ENCODE measurements at places on chromosomes 12 and 14.

- no peak for DNase-seq
These were observed 20.6 kb downstream of the RDH12 start for GRCh38 chr14:67722293-67722692.

DNA sequence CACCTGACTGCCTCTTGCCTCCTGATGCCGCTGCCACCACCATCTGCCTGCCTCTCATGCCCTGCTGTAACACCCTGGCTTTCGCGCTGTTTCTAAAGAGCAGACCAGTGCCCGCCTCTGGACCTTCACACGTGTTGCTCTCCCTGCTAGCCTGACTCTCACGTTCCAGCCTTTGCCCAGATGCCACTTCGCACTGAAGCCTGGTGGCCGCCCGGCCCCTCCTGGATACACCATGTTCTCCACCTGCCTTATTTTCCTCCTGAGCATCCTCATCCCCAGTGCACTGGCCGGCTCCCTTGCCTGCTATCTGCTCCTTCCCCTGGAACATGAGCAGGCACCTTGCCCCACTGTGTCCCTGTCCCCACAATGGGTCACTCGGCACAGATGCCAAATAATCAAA is 146.5 kb downstream of the PIWIL1 start:
- no peak for DNase-seq

GRCh38 chr14:61644834-61645233 is 50.5 kb upstream of the HIF1A start:
- DNase-seq, result no peak

- DNase-seq, result no peak
These were observed 524 bp downstream of the KMT5A start for GRCh38 chr12:123384318-123384993.

GRCh38 chr12:124428136-124428791 is 133.4 kb downstream of the RFLNA start:
- DNase-seq, result peak; percentile 26

- no peak for DNase-seq
These were observed 105.1 kb upstream of the TMEM260 start for GRCh38 chr14:56474419-56475022.

DNA sequence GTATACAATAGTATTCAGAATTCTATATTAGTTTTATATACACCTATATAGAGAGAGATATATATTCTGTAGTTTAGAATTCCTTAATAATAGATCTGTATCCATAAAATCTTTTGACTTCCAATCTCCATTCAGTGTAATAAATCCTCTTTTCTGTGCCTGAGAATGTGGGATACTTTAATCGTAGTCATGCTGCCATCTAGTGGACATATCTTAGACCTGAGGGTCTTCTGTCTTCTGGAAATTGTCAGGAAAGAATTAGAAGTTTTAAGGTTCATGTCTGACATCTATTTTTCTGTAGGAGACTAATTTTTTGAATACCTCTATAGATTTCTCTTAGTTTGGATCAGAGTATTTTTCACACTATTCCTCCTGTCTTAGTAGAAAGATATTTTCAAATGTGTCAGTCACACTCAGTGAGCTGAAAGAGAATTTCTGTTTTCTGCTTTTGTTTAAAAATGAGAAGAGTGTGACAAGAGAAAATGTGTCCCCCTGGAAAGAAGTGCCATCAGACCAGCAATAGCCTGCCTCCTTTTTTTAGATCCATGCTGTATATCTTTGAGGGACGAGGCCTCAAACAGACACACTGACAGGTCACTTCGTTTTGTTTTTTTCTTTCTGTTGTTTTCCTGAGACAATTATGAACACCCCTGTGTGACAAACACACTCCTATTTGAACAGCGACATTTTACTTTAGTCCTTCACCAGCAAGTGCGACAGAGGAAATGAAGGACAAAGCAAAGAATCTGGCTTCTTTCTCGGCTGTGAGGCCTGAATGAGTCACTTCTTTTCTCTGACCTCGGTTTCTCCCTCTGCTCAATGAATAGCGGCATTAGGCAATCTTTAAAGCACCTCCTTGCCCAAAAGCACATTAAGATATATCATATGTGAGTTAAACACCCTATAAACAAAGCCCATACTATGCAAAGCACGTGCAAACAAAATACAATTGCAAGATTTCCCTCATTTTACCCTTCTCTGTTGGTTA is 96.3 kb downstream of the GALC start:
- DNase-seq, result peak; percentile 5

GRCh38 chr14:28382444-28383190 is 384.0 kb upstream of the FOXG1 start:
- peak; percentile 23 for DNase-seq

GRCh38 chr12:121576851-121577391 is 3.9 kb downstream of the KDM2B start:
- peak; percentile 80 for DNase-seq

DNA sequence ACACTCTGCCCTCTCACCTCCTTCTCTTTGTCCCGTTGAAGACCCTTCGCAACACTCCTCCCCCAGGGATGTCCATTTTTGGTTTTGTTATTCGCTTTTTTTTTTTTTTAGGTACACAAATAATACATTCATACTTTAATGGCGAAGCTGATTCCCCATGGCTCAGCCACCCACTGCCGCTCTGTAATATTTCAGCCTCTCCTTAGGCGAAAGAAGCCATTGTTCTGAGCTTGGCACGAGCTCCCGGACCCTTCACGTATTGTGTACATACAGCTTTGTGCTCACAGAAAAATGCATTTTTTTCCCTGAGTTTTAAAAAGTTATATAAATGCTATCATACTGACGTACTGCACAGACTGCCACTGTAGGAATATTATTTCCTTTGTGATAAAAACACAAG is 115.0 kb downstream of the TMEM132C start:
- DNase-seq, result no peak

DNA sequence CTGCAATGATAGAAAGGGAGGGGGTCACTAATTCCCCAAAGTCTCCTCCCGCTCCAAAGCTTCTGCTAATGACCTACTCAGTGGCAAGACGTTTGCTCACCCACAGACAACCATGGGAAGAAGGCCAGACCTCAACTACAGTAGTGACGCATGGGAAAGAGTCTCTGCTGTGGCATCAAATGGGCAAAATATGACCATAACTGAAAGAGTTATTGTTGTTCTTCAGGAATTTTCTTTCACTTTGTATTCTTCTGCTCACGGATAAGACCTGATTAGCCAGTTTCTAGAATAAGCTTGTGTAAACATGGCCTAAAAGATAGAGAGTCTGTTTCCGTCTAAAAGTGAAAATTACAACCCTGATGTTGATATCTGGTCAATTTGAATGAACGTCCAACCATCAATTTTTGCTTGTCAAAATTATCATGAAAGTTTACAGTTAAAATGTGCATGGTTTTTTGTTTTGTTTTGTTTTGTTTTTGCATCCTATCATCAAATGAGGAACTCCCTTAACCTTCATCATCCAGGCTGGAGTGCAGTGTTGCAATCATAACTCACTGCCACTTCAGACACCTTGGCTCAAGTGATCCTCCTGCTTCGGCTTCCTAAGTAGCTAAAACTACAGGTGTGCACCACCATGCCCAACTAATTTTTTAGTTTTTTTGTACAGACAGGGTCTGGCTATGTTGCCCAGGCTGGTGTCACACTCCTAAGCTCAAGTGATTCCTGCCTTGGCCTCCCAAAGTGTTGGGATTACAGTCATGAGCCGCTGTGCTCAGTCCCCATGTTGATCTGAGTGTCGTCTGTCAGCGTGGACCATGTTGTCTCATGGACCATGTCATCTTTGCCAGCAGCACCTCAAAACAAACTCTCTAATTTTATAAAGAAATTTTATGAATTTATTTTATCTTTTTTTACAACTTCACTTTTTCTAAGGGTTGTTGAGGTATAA is 7.0 kb downstream of the KRT6B start:
- no peak for DNase-seq

DNA sequence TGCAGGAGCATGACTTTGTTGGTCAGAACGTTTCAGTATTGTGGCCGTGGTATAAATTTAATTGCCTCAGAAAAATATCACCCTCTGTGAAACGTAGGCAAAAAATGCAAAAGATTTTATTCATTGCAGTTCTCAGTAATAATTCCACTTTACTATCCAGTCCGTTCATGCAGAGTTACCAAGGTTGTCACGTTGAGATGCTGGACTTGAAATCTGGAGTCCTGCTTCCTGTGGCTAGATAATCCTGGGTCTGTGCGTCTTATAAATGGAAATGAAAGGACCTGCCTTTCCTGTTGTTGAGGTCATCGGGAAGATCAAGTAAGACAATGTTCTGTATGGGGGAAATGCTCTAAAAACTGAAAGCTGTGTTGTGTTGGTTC is 1.3 kb upstream of the AVPR1A start:
- no peak for DNase-seq

GRCh38 chr12:30420561-30420960 is 275.1 kb downstream of the IPO8 start:
- no peak for DNase-seq

DNA sequence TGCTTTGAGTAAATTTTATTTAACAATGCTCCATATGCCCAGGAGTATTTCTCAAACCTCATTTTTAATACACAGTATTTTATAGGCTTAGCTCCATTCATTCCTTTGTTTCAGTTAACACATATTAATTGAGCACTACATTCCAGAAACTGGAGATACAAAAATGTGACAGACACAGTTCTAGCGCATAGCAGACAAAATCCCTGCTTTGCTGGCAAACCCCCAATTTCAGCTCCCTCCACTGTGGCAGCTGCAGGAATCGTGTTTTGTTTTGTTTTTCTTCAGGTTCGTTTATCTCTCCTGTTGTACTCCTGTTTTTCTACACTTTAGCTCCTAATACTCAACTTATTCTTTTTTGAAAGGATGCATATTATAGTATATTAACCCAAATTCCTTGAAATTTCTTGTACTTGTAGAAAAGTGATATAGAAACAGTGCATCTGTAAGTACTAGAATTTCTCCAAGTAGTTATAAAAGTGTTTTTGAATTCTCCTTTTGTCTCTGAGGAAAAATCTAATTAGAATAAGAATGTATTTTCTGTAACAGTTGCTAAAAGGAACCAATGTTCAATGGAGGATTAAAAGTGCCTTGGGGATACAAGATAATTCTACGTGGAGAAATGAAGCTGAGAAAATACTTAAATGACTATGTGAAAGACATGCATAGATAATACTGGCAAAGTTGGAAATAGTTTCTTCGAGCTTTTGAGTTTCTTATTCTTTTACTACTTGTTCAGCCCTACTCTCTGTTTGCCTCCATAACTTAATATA is 6.4 kb upstream of the RAB21 start:
- DNase-seq, result no peak
